ENCODE measurements at places on chromosomes 11 and 22. TPM values are rescaled to one million over a fixed set of nuclear protein-coding genes. Genes with fewer than 3 reads are reported as not detected.

- DNase-seq = peak; percentile 98
These were observed at the start of the genes BANF1 and EIF1AD for GRCh38 chr11:66001942-66002647. Gene BANF1, plus strand, starts transcription at chr11:66002503. Its CDS starts 748 bp downstream, at chr11:66003251. Gene EIF1AD, minus strand, starts transcription at chr11:66002157. Its CDS starts 1,768 bp downstream, at chr11:66000389.

GRCh38 chr22:45242778-45243191 is 2.1 kb upstream of the KIAA0930 start:
- DNase-seq = no peak

DNA sequence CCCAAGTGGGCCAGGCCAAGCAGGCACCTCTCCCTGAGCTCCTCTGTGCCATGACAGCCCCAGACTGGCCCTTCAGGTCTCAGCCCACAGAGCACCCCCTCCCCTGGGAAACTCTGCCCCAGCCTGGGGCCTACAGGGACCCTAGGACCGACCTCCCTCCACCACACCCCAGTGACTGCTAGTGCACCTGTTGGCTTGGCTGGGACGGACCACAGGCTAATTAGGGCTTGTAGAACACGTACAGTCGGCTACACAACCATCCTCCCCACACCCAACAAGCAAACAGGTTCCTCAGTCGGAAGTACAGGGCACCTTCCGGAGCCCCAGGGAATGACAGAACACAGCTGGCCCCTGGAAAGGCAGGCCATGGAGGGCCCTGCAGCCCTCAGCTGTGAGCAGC is 4.3 kb downstream of the SBF1 start:
- no peak for DNase-seq

DNA sequence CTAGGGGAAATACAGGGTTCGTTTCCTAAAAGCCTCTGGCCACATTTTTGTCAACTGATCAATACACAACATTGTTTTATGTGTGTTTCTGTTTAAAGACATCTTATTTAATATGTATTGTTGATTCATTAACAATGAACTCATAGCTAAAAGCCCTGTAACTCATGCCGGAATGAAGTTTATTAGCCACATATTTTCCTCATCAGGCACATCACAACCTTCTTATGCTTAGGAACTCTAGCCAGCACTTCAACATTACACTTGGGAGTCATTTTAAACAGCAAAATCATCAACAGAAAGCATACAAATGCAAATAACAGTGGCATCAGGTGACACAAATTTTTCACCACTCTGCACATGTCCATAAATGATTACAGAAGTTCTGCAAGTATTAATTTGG is 15.1 kb upstream of the BLID start:
- no peak for DNase-seq

- DNase-seq = no peak
These were observed 38.8 kb downstream of the PTPRJ start for GRCh38 chr11:48019217-48019584.

DNA sequence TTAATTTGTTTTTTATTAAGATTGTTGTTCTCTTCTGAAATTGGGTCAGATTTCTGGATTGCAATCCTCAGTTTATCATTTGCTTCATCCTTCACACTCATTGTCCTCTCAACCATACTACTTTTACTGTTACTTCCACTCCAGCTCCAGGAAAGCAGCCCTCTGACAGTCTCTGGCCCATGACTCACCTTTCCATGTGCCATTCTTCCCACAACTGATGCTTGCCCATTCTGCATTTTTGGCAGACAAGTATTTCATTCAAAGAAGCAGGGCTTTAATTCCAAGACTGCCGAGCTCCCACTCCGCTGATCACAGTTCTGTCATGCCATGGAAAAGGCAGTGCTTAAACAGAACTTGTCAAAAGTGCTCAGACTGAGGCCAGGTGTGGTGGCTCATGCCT is 139.2 kb downstream of the WNT11 start:
- no peak for DNase-seq

DNA sequence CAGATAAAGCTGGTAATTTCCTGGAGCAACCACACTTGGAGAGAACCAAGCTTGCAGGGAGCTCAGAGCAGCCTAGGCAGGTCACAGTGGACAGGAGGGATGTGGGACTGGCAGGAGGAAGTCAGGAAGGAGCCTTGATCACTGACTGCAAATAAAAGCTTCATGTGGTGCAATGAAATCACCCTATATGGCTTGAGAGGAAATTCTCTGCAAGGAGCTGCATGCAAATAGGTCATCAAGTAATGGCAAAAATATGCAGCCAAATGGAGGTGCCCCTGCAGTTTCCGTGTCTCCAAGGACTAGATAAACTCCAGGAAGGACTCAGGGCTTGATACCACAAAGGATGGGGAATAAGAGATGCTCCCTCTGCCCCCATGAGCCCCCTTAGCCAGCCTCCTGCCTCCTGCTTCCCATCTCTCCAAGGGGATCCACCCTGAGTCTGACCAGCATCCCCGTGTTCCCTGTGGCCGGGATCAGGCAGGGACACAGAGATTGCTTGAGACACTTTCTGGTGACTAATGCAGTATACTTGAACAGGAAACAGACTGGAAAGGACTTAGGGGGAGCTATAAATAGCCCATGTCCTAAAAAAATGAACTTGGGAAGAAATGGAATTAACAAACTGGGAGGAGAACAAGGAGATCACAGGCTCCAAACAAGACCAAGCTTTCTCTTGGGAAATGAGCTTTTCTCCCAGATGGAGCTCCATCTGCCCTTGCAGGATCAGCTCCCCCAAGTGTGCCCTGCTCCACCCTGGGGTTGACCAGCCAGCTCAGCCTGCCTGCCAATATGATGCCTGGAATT is 23.9 kb upstream of the MICAL2 start:
- DNase-seq = peak; percentile 75

Gene GCAT
- total RNA-seq = 12.5 TPM

Gene CADM1
- 9.4 TPM for total RNA-seq

Gene MCHR1
- total RNA-seq = 0.42 TPM

- DNase-seq = no peak
These were observed 318.6 kb upstream of the PLET1 start for GRCh38 chr11:112579282-112579681.

DNA sequence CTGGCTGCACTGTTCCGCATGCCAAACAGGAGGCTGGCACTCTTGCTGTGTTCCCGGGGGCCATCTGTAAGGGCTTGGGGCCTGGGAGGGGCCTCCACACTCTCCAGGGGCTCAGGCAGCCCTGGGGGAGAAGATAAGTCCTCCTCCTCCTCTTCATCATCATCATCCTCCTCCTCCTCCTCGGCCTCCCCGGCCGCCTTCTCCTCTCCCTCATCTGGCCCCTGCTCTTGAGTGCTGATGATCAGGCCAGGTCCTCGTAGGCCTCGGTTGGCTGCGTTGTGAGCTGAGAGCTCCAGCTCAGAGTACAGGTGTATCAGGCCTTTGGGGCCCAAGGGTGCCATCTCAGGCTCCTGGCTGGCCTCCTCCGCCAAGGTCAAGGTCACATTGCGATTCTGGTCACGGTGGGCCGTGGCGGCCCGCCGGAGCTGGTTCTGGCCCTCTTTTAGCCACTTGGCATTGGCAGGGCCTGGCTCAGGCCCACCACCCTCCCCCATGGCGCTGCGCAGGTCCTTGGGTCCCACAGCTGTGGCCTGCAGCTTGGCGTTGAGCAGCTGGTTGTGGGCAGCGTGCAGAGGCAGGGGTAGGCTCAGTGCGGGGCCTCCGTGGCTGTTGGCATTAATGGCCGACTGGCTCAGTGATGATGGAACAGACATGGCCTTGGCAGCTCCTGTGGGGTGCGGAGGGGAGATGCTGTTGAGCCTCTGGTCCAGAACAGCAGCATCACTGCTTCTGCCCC is 8.0 kb downstream of the APBB1 start:
- DNase-seq = peak; percentile 69

Gene RIMBP3B
- total RNA-seq = 0.06 TPM

Gene CHST1
- total RNA-seq = 1.5 TPM

GRCh38 chr11:93491973-93492372 is 51.2 kb downstream of the SMCO4 start:
- DNase-seq = no peak

Gene C22orf31
- not detected for total RNA-seq

Gene GPR83
- not detected for total RNA-seq

Gene GRIA4
- total RNA-seq = 0.69 TPM

DNA sequence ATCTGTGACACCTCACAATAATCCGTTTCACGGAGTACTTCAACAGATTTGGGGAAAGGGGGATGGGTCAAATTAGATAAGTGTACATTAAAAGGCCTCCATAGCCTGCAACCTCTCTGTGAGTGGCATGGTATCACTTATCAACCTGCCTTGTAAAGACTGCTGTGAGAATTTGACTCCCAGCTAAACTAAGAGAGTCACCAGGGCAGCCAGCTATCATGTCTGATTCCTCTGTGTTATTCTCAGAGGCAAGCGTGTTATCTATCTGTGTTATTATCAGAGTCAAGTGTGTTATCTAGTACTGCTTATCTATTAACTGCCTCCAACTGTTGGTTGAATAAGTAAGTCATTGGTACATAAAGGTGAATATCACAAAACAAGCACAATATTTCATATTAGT is 4.1 kb upstream of the FAM83F start:
- DNase-seq = no peak

Gene MLC1
- total RNA-seq = 0.36 TPM

Gene TMEM191C
- 4.0 TPM for total RNA-seq

Gene ANKRD49
- total RNA-seq = 7.1 TPM

DNA sequence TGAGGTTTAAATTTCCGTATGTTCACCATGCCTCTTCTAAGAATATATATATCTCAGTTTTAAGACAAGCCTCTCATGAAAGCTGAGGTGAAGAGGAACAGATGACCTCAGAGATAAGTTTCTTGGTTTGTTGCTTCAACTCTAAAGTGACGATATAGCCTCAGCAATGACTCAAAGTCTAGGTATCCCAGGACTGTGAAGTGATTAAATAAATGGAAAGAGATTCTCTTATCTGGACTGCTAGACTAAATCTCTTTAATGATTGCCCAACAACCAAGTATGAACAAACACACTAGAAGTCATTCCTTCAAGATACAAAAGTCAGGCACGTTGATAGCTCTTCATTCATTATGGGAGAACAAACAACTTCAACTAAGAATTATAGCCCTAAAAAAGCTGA is 15.3 kb downstream of the CADM1 start:
- no peak for DNase-seq

Gene GDPD4
- total RNA-seq = not detected

Gene BEST1
- total RNA-seq = 1.3 TPM

Gene IL17REL
- not detected for total RNA-seq

- DNase-seq = peak; percentile 81
These were observed 124.5 kb upstream of the SYT13 start for GRCh38 chr11:45410391-45411227.

GRCh38 chr11:117574551-117574950 is 222.5 kb downstream of the DSCAML1 start:
- DNase-seq = no peak

Gene TUBA8
- total RNA-seq = 4.2 TPM

Gene MIOX
- total RNA-seq = not detected

Gene KCTD14
- total RNA-seq = 5.3 TPM

Gene IGSF9B
- 9.5 TPM for total RNA-seq

GRCh38 chr11:18836417-18836816 is 44.8 kb upstream of the PTPN5 start:
- no peak for DNase-seq

GRCh38 chr22:27997538-27997937 is 78.5 kb upstream of the PITPNB start:
- DNase-seq = no peak

GRCh38 chr11:14015711-14016110 is 53.2 kb downstream of the SPON1 start:
- no peak for DNase-seq

GRCh38 chr11:65553301-65554001 is 4.7 kb downstream of the LTBP3 start:
- no peak for DNase-seq

Gene TRIM64C
- not detected for total RNA-seq

- DNase-seq = no peak
These were observed 189.5 kb downstream of the DDX10 start for GRCh38 chr11:108854346-108854745.

GRCh38 chr22:22178992-22179391 is 65.6 kb upstream of the VPREB1 start:
- DNase-seq = no peak

- no peak for DNase-seq
These were observed 41.0 kb downstream of the KCNJ4 start for GRCh38 chr22:38414009-38414395.

DNA sequence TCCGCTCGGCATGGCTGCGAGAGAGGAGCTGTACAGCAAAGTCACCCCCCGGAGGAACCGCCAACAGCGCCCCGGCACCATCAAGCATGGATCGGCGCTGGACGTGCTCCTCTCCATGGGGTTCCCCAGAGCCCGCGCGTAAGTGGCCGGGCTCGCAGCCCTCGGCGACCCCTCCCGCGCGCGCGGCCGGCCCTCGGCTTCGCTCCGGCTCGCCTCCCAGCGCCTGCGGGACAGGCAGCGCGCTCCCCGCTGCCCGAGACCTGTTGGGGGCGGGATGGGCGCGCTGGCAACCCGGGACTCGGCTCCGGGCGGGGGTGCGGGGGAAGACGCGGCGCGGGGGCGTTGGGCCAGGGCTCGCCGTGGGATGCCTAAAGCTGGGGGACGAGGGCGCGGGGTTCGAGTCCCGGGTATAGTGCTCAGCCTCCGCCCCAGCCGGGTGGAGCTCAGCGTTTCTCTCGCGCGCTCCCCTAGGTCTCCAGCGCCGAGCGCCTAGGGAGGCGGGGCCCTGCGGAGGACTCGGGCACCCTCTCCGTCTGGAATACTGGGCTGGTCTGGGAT is 630 bp downstream of the UBASH3B start:
- DNase-seq = no peak

- no peak for DNase-seq
These were observed 504 bp upstream of the ZNF215 start for GRCh38 chr11:6925636-6926207.

GRCh38 chr11:10360835-10361234 is 56.0 kb downstream of the ADM start:
- DNase-seq = no peak

DNA sequence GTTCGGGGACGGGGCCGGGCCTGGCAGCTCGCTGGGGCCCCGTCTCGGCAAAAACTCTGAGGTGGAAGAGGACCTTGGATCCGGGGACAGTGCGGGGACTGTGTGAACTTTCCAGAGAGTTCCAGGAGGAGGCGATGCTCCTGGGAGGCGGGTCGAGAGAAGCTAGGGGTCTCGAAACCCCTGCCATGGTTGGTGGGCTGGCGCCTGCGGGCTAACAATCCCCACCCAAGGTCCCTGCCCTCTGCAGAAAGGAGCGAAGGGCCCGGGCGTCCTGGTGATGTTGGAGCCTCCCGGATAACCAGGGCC is 4.7 kb upstream of the GRK2 start:
- no peak for DNase-seq

GRCh38 chr11:1393038-1393710 is 3.4 kb downstream of the BRSK2 start:
- no peak for DNase-seq

- DNase-seq = no peak
These were observed 6.6 kb upstream of the NXPE1 start for GRCh38 chr11:114566276-114566675.

GRCh38 chr11:9075556-9075955 is 15.8 kb downstream of the SCUBE2 start:
- DNase-seq = no peak

Gene SYT8
- 74.1 TPM for total RNA-seq

GRCh38 chr11:115221461-115222069 is 282.6 kb downstream of the CADM1 start:
- DNase-seq = no peak

GRCh38 chr11:113267493-113267892 is 46.9 kb upstream of the TTC12 start:
- no peak for DNase-seq

- DNase-seq = no peak
These were observed 84.9 kb downstream of the ME3 start for GRCh38 chr11:86587264-86588193.

Gene PRMT3
- total RNA-seq = 13.7 TPM

All from lower leg skin (tissue), 4 donors.